ENCODE measurements at places on chromosomes 12 and 14.
A peak's percentile ranks its signal among the peaks of the same experiment; 100 is the strongest.

- no peak for DNase-seq
Measured at GRCh38 chr12:22105542-22105941, 59.5 kb downstream of the CMAS start.

DNA sequence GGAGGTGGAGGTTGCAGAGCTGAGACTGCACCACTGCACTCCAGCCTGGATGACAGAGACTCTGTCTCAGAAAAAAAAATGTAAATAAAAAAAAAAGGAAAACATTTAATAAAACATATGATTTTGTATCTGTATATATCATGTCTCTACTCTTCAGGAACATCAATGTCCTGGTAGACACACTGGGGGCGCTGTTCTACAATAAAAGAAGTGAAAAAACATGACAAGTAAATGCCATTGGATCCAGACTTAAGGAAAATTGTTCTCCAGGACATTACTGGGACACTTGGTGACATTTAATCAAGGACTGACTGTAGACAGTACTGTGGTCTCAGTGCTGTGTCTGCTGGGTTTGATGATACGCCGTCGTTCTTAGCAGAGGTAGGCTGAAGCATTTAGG is 15.5 kb upstream of the KLC1 start:
- no peak for DNase-seq

DNA sequence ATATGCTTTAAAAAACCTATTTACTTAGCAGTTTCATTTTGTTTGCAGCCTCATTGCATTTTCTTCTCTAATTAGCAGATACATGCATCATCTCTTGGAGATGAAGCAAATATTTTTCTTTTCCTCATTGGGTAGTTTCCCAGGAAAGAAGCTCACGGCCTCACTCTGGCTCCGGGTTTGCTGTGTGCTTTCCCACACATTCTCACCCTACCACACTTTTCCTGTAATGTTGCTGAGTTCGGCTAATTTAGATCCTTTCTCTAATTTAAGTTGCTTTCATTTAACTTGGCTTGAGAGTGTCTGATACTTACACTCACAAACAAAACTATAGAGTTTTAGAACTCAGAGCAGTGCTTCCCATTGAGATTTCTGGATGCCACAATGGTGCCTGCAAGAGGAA is 928.2 kb downstream of the NRXN3 start:
- no peak for DNase-seq

DNA sequence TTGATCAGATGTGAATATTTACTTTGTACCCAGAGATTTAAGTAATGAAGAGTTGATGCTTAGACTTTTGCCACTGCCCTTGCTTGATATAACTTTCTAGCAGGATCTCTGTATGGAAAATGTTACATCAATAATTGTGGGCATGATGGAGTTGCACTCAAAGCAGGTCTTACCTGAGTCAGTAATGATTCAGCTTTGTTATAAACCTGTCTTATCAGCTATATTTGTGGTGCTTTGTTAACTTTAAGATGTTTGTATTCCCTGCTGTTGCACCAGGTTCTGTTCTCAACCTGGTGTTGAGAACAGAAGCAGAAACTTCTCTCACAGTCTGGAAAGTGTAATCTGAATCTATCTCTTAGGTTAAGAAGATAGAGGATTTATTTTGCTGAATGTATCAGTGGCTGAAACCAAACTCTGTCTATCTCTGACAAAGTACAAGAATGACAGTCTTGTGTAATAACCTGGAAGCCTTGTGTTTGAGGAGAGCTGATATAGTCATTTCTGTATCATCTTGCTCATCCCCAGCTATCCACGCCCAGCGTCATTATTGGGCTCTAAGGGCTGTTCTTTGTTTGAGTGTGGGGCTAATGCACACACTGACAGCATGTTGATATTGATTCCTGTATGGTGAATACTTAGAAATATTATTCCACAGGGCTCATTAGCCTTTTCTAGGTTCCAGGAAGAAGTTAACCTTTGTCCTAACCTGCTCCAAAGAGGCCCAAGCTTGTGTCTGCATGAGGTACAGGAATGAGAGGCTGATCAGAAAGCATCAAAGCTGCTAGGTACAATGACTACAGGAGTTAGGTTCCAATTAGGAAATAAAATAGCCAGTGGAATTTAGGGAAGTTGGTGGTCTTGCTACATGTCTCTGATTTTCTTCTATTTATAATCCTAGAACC is 3.6 kb downstream of the AKAP6 start:
- DNase-seq = no peak

- no peak for DNase-seq
Measured at GRCh38 chr14:60805841-60806430, 71.4 kb downstream of the MNAT1 start.

DNA sequence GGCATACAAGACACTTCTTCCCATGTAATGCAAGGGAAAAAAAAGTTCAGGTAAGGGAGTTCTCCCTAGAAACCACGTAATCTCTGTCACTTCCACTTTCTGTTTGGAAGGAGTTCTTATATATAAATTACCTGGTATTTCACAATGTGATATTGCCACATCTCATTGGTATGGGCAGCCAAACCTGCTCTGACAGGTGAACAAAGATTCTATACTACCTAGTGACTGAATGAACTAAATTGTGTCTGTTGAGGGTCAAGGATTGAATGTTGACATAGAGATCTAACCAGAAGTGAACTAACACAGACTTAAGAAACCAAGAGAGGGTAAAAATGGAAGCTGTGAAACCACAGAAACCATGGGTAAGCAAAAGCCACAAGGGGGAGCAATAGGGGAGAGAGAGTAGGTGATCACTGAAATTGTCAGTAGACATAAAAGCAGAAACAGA is 161.3 kb downstream of the RPL10L start:
- peak; percentile 1 for DNase-seq

DNA sequence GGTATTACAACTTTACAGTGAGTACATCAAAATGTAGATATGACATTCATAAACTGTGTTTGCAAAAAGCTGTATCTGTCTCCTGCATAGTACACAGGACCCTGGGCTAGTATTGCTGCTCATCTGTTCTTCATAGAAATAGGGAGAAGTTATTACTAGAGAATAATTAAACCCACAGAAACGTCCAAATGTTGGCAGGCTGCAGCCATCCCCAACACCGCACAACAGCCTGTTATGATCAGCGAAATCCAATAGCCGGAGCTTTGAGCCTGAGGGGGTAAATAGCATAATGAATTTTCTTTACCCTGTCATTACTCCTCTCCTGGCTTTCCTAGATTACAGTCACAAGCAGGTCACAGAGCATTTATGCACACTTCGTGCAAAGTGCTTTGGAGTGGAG is 178.0 kb downstream of the DACT1 start:
- DNase-seq = no peak

GRCh38 chr12:128583453-128583852 is 240.3 kb downstream of the SLC15A4 start:
- DNase-seq = no peak

GRCh38 chr12:3473844-3474243 is 17.2 kb upstream of the PRMT8 start:
- no peak for DNase-seq

- no peak for DNase-seq
Measured at GRCh38 chr12:62106547-62107185, 153.5 kb upstream of the USP15 start.

DNA sequence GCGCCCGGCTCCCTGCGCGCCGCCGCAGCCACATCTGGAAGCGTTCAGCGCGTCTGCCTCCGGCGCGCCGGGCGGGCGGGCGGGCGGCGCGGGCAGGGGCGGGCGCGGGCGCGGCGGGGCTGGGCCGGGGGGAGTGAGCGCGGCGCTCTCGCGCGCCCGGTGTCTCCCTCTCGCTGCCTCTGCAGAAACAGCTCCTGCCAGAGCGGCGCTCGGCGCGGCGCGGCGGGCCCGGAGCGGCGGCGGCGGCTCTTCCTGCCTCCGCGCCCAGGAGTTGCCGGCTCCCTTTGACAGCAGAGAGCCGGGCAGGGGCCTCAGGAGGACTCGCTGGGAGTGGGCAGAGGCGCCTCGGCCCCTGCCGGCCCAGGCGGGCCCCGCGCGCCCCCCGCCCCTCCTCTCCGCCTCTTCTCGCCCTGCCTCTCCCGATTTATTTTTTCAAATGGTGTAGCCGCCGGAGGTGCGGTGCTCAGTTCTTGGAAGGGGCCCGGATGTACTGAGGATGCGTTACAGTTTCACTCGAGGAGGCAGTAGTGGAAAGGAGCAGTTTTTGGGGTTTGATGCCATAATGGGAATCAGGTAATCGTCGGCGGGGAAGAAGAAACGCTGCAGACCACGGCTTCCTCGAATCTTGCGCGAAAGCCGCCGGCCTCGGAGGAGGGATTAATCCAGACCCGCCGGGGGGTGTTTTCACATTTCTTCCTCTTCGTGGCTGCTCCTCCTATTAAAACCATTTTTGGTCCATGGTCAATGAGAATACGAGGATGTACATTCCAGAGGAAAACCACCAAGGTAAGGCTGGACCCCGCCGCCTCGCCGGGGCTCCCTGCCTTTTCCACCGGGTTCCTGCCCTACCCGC is at the start of gene CACNA1C:
Gene CACNA1C (plus strand): TSS at position 162 of the 853 bp plus-strand sequence. CDS start 576 bp downstream, at position 738.
- DNase-seq = peak; percentile 51

GRCh38 chr14:101775826-101776225 is 14.3 kb downstream of the PPP2R5C start:
- no peak for DNase-seq

DNA sequence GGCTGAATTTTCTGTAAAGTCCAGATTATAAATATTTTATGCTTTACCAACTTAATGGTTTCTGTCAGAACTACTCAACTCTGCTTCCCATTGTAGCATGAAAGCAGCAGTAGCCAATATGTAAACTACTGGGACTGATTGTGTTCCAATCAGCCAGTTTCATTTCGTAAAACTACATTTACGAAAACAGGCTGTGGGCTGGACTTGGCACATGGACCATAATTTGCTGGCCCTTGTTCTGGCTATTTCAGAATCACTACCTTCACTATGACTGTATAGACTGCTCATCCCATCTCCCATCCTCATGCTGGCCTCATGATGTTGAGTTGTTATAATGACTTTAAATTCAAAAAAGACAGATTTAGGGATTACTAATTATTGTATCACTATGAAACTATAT is 38.7 kb downstream of the FAR2 start:
- no peak for DNase-seq

DNA sequence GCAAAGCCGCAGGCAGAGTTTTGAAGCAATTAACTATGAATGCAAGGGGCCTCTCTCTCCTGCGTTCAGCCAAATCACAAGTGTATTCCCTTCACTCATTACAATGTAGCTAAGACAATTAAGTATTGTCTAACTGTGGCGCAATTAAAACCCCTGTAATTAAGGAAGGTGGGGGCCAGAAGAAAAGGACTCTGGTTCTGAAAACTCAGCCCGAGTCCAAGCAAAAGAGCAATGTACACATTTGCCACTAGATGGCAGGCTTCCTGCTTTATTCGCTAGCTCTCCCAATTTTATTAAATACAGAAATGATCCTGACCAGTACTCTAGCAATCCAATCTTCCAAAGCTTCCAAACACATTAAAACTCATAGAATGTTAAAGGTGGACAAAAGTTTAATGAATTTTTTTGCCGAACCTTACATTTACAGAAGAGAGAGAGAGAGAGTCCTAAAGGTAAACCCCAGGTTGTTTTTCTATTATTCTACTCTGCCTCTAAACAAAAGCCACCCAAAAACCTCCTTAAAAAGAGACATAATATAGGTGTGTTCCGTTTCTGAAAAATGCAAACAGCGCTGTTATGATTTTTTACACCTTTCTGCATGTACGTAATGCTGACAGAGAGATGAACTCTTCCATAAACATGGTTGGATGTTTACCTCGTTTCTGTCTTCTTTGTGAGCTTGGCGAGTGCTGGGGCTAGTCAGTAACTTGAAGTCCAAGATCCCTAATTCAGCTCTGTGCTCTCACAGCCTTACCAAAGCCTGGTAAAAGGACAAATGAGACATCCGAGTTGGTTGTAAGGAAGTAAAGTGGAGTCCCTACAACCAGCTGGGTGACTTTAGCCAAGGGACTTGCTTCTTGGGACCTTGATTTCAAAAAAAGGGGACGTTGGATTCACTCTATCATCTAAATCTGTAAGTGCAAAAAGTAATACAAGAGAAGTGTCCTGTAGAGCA is 50.9 kb upstream of the VASH1 start:
- DNase-seq = peak; percentile 27

- DNase-seq = no peak
Measured at GRCh38 chr12:120661432-120661831, 21.0 kb downstream of the CABP1 start.

DNA sequence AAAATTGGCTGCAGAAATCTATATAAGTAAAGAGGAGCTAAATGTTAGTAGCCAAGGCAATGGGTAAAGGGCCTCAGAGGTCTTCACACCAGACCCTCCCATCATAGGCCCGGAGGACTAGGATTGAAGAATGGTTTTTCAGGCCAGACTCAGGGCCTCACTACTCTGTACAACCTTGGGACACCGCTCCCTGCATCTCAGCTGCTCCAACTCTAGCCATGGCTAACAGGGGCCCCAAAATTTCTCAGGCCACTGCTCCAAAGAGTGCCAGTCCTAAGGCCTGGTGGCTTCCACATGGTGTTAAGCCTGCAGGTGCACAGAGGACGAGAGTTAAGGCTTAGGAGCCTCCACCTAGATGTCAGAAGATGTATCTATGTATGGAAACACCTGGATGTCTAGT is 155.5 kb upstream of the MGAT4C start:
- DNase-seq = no peak

- DNase-seq = no peak
Measured at GRCh38 chr12:53067074-53067992, 11.9 kb downstream of the SPRYD3 start.

- no peak for DNase-seq
Measured at GRCh38 chr12:24081606-24082005, 132.1 kb upstream of the SOX5 start.

- DNase-seq = no peak
Measured at GRCh38 chr12:109671502-109671901, 42.1 kb upstream of the FAM222A start.

- DNase-seq = no peak
Measured at GRCh38 chr12:8746046-8746445, 48.3 kb downstream of the RIMKLB start.

DNA sequence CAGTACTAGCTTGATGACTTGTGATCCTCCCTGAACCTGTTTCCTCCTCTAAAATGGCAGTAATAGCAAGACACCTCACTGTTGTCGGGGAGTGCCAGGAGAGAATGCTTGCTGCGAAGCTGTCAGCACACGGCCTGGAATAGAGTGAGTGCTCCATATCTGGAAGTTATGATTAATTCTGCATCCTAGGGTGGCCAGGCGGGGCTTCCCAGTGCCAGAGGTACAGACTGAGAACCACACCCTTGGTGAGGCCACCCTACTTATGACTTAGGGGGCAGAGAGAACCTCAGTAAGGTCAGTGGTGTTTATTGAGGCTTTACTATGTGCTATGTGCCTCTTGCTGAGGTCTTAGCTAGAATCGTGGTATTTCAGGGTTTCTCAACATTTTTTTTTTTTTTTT is 20.1 kb downstream of the MORN3 start:
- no peak for DNase-seq

DNA sequence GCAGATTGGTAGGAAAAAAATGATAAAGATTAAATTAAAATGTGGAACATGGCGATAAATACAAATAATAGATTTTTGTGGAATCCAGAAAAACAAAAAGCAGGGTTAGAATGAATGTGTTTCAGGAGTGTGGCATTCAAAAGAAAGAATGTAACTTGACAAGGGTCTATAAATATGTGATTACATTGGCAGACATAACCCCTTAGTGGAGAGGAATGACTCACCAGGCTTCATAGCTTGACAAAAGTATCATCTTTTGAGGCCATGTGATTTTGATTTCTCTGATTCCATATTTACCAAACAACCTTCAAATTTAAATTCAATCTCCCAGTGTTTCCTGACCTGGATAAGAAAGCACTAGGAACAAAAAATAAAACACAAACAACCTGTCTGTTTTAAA is 24.4 kb upstream of the MGST1 start:
- no peak for DNase-seq

All from GM19239 (cell line).